Stimulated activated CD8-positive, alpha-beta memory T cell treated with anti-CD3 and anti-CD28 coated beads, Interleukin-7, amount 100 ng/mL, for 4 hours (primary cell): ENCODE measurements at places on chromosomes 12 and 14.

DNA sequence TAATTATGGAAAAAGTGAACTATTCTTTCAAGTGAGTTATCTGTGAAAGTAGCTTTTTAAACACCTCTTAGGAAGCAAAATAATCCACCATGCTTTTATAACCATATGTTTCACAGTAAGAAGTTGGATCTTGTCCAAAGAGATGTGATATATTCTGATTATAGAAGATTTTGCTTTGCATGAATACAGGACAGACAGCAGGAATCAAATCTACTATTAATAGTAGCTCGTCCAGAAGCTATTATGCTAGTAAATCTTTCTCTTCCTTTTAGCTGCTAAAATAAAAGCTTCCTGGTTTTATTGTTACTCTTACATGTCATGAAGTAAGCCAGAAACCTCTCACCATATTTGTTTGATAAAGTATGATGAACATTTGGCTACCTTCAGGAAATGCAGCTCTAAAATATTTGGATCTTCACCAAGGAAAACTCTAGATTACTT, 257.0 kb downstream of the IPO8 start:
- no peak for DNase-seq

DNA sequence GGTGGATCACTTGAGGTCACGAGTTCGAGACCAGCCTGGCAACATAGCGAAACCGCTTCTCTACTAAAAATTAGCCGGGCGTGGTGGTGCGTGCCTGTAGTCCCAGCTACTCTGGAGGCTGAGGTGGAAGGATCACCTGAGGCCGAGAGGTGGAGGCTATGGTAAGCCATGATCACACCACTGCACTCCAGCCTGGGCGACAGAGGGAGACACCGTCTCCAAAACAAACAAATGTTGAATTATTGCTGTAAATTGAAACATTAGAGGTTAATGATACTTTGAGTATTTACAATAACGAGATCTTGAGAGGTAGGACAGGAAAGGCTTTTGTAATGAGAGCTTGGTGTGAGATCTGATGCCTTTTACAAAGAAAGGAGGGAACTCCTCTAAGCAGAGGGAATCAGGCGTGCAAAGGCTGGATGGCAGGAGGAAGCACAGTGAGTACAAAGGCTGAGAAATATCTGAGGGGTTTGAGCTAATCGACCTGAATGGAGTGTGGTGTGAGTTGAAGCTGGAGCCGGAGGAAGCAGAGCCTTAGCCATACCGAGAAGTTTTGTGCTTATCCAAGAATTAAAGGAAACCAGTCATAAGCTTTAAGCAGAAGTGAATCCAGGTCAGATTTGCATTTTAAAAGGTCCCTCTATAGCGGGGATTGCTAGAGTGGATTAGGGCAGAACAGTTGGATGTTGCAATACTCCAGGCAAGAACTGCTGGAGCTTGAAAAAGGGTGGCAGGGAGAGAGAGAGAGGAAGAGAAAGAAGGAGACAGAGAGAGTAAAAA, 1.1 kb downstream of the RHNO1 start:
- DNase-seq: no peak

- no peak for DNase-seq
Observed at GRCh38 chr14:65173973-65174693, 71.8 kb upstream of the MAX start.

DNA sequence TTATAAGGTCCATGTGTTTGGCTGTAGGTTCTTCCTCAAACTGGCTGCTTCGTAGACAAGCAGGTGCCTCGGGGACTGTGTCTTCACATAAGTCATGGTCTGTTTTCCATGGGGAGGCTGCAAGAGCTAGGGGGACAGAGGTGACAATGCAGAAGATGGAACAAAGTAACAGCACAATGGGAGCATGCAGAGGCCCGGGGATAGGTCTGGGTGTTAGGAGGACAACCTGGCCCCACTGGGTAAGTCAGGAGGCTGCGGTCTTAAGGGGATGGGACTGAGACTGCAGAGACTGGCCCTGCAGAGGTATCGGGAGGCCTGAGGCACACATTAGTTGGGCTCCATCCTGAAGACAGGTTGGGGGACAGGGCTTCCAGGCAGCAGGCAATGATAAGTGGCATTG, 88.9 kb downstream of the NTF3 start:
- no peak for DNase-seq

DNA sequence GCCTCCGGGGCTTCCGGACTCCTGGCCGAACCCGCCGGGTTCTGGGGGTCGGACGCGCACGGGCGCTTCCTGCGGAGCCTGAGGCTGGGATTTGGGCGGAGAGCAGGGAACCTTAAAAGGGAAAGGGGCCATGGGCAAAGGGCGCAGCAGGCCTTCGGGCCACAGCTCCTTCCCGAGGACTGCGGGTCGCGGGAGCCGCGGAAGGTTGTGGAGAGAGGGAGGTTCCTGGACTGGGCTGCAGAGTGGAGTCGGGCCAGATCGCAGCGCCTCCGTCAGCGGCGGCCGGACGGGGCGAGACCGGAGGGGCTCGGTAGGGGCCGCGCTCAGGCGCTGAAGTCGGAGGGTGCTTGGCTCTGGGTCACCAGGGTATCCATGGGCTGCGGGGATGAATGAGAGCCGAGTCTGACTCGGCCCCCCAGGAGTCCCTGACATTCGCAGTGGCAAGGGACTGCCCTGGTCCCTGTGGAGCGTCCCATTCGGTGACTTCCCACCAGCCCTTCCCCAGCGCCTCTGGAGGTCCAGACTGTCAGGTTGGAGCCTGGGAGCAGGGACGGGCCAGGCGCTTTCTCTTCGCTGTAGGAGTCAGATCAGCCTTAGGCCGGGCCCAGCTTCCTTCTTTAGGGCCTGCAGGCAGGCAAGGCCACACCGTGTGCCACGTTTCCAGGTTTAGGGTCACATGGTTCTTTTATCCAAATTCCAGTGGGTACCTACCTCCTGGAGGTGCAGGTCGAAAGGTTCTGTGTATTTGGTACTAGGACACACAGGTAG, 938 bp upstream of the SLC25A29 start:
- DNase-seq: no peak

DNA sequence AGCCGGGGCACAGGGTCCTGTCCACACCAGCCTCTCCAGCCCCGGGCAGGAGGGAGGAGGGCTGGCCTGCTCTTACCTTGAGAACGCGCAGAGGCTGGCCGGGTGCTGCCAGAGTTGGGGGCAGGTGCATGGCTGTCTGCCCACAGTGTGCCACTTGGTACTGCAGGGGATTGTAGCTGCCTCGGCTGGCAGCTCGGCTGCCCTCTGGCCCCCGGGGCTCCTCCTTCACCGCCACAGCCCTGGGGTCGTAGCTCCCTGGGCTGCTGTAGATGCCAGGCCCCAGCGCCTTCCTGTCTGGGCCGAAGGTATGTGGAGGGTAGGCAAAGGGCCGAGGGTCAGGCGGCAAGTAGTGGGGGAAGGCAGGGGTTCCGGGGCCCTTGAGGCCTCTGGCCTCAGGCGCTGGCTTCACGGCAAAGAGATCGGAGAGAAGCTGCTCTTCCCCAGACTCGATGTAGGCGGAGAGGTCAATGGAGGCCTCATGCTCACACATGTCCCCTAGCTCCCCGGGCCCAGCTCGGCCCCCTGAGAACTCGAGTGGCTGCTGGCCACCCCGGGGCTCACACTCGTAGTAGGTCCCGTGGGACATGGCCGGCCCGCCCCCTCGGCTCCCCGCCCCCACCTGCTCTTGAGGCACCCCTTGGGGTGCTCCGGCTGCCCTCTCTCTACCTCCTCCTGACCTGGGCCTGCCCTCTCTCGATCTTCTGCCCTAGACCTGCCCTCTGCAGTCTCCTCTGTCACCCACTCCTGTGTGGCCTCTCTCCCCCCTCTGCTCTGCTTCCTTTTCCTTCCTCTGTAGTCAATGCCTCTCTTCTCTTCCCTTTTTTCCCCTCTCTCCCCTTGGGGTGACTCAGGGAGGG, at the start of gene CEBPE:
TSS of gene CEBPE (minus strand) at position 750 of the 857 bp plus-strand sequence. CDS start at position 586, 164 bp downstream.
- no peak for DNase-seq

- no peak for DNase-seq
Observed at GRCh38 chr12:12228402-12228801, 38.4 kb downstream of the LRP6 start.

- no peak for DNase-seq
Observed at GRCh38 chr12:27733052-27733656, 22.5 kb downstream of the MRPS35 start.

DNA sequence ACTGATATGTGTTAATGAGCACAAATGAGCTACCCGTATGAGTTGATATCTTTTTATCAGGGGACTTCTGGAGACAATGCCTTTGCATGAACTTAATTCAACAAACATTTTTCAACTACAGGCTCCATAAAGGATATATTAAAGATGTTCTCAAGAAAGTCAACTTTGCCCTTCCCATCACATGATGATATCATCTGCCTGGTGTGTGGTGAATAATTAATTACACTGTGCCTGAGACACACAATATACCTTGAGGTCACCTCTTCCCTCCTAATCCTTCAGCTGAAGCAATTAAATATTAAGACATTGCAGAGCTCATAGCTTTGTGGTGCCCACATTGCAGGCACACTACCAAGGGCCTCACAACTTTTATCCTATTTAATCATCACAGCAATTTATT, 22.3 kb upstream of the NTF3 start:
- no peak for DNase-seq

- no peak for DNase-seq
Observed at GRCh38 chr12:40953076-40953475, 235.0 kb upstream of the PDZRN4 start.

DNA sequence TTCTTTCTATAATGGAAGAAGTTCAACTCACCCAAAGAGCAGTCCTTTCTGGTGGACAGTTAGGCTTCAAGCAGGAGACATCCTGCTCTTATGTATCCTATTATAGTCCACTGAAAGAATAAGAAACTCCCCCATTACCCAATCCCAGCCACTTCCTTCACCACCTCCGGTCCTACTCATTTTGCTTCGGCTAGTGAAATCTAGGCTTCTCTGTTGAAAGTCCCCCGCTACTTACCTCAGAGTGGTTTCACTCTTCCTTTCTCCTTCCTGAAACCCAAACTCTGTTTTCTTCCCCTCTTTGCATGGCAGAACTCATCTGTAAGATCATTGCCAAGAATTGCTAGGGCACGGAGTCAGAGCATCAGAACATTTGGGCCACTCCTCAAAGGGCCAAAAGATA, at the start of gene GPR84:
TSS of gene GPR84 (minus strand) at position 74 of the 400 bp plus-strand sequence. CDS start 635 bp downstream, outside the sequence.
- DNase-seq: no peak

DNA sequence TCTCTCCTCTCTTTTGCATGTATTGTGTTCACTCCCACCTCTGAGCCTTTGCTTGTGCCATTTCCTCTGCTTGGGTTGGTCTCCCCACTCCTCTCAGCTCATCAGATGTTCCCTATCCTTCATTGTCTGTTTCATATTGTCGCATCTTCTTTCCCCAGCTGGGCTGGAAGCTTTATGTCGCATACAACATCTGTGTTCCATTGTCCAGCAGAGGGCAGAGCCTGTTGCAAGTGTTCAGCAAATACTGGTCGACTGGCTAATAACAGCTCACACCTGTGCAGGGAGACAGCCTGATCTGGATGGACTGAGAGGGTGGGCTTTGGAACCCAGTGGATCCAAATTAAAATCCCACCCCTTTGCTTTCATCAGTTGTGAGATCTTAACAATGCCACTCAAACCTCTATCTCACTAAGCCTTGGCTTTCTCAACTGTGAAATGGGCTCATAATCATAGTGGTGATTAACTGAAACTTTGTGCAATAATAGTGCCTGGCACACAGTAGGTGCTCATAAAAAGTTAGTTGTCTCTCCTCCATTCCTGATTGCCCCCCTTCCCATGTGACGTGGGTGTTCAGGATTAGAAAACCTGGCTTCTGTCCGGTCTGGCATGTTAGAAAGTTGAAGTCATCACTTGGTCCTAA, 75.8 kb downstream of the RIN3 start:
- no peak for DNase-seq

DNA sequence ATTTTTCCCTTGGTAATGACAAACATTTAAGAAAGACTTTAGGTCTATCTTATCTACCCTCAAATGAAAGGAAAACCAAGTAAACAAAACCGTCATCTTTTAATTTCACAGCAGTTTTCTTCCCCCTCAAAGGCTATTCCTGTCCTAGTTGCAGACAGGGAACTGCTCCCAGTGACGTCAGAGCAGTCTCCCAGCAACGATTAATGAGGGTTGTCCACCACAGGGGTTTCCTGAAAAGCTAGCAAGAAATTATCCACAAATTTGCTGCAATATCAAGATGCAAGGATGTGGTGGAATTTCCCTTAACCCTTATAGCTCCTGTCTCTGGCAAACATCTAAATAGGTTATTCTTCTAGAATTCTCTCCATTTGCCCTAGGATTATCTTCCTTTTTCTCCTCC, 89.1 kb upstream of the STAC3 start:
- no peak for DNase-seq

DNA sequence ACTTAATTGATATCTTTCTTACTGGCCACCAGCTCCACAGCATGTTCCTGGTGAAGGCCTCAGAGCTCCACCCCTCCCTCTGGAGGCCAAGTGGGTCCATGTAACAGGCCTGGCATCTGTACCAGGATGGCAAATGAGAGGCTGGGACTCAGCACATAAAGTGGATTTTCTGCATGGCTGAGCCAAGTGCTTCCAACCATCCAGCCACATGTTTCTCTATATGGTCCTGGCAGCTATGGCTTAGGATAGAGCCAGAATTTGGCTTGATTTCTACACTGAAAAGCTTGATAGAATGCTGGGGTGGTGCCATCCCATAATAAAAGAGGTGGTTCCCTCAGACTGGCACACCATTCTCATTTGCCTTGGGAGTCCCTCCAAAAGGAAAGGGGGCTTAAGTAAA, 94.1 kb downstream of the PAX9 start:
- DNase-seq: no peak

DNA sequence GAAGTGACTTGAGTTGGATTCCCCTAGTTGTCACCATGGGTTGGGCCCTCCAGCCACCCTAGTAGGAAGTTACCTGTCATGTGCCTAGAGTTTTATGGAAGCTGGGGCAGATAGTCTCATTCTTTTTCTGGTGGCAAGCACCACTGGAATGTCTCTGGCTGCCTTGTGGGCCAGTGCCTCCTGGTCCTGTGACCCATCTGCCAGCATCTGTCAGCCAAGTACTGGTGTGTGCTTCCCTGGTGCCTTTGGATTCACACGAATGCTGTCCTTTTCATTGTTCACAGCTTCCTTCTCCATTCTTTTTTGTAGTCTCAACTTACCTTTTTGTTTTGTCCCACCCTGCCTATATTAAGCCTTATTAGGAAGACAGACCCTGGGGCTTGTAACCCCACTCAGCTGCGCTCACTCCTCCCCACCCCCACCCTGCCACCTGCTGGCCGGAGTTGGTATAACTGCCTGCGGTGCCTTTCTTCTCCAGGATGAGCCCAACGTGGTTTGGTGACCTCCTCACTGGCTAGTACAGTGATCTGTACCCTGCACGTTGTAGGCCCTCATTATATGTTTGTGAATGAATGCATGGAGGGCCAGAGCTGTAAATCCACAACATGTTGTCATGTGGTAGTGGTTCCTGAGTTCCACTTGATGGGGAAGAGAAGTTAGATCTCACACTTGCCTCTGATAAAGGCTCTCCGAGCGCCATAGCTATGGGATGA, 125.7 kb downstream of the TSPAN9 start:
- DNase-seq: no peak
